A673 (cell line): ENCODE measurements at places on chromosomes 11 and 22. TPM values are rescaled to one million over a fixed set of nuclear protein-coding genes. Genes with fewer than 3 reads are reported as not detected.
A peak's percentile ranks its signal among the peaks of the same experiment; 100 is the strongest.

- DNase-seq: peak; percentile 67
Observed at GRCh38 chr22:42310291-42311015, 40.0 kb upstream of the TCF20 start.

GRCh38 chr11:32594272-32594671 is 10.6 kb downstream of the EIF3M start:
- DNase-seq: no peak

- no peak for DNase-seq
Observed at GRCh38 chr11:10483584-10483983, 28.5 kb downstream of the AMPD3 start.

DNA sequence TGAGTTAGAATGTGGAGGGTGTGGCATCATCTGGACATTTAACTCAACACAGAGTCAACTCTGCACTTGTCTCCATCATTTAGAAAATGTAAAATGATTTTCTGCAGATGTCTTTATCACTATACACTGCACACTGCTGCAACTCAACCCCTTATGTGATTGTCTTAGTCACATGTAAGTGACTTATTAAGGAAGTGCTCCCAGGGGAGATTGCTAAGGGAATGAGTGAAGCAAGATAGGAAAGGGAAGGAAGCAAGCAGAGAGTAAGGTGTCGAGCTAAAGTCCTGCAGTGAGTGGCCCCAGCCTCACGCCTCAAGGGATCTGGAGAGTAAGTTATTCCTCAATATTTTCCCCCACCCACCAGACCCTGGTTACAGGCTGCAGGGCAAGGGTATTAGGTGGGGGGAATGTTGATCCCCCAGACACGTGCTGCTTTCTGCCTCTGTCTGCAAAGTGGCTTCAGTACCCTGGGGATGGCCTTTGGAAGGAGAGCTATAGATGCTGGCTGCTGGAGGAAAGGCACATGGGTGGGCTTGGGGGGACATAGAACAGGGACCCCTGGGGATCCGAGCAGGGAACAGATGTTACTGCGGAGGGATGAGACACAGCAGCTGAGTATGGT is 7.2 kb upstream of the CBX6 start:
- peak; percentile 76 for DNase-seq

DNA sequence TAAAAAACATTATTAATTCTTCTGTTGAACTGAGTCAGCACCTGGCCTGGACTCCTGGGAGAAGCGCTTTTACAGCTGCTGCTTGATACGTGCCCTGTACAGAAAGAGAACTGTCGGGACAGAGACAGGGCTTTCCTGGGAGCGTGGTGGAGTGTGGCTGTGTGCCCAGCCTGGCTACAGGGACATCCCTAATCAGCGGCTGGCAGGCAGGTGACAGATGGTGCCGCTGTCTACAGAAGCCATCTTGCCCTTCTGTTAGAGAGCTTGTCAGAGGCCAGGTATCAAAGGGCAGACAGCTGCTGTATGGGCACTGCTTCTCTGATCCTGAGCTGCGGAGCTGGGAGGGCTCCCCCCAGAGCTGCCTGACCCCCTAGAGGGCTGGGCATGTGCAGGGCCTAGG is 361.8 kb downstream of the TENM4 start:
- no peak for DNase-seq

DNA sequence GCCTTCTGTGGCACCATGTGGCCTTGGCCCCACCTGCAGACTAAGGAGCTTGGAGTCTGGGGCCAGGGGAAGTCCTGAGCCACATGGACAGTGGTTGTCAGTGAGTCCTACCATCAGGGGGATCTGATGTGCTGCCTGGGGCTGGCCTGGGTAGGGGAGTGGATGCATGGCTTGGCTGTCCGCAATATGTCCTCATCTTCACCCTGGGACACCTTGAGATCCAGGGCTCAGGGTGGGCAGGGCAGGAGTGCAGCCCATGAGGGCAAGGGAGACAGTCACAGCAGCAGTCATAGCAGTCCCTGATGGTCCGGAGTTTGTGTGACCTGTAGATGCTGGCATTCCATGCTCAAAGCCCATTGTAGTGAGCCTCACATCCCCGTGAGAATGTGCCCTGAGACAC is 256.8 kb upstream of the B3GAT1 start:
- no peak for DNase-seq

GRCh38 chr22:28013611-28014010 is 94.6 kb upstream of the PITPNB start:
- no peak for DNase-seq

DNA sequence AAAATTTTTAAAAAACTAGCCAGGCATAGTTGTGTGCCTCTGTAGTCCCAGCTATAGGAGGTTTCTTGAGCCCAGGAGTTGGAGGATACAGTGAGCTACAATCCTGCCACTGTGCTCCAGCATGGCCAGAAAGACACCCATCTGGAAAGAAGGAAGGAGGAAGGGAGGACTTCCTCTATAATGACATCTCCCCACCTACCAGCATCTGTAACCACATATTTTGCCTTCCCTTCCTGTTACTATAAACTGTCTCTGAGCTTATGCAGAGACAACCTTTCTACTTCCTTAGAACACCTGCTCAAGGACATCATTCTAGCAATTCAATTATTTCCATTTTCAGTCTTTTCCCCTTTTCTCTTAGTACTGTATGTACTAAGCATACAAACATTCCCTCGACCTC is 2.2 kb upstream of the NUP160 start:
- DNase-seq: no peak

CCDC87 gene
- 0.90 and 1.1 TPM in 2 replicates for total RNA-seq

LYVE1 gene
- 0.11 and 0.15 TPM in 2 replicates for total RNA-seq
